Ureter (tissue), 1 donor: ENCODE measurements at places on chromosomes 3 and 15.

GRCh38 chr15:91559066-91559465, 294.4 kb upstream of the SLCO3A1 start:
- no peak for DNase-seq

DNA sequence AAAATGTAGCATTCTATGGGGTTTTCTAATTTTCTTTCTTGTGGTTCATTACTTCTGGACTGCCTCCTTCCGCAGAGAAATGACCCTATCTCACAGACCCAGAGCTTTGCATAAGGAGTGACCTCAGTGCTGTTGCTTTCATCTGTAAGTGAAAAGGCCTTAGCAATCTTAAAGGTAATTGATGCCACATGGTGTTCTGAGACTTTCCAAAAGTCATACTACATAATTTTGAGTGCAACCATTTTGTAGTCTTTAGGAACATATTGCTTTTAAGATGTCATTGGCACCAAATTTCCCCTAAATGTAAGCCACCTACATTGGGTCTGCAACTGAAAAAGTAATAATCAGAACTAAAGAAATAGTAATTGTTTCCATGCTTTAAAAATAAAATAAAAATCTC, 9.2 kb upstream of the HHLA2 start:
- no peak for DNase-seq

GRCh38 chr15:95085056-95085455, 853.7 kb downstream of the MCTP2 start:
- no peak for DNase-seq

- DNase-seq: no peak
Measured at GRCh38 chr3:129934234-129935123, 40.0 kb upstream of the TRH start.

DNA sequence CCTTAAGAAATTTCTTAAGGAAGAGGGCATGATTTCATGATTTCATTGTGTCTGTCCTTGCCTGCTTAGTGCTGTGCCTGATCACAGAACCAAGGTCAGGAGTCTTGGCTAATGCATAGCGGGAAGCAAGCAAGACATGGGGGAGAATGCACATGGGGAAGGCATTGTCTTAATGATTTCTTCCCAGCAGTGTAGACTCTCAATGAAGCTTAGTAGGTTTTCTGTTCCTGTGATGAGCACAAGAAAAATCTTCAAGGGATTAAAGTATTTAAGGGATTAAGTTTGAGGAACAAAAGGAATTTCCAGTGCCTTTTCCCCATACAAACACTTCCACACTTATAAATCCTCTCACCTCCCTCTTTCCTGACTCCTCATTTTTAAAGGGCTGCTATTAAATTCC, 46.9 kb upstream of the SEMA6D start:
- DNase-seq: no peak

GRCh38 chr3:106332884-106333283, 464.1 kb upstream of the CBLB start:
- DNase-seq: no peak
